ENCODE measurements at places on chromosomes 2 and 18.

- no peak for DNase-seq
Observed at GRCh38 chr2:180258579-180258978, 251.5 kb upstream of the CWC22 start.

GRCh38 chr2:28375742-28376631, 16.7 kb upstream of the FOSL2 start:
- no peak for DNase-seq

DNA sequence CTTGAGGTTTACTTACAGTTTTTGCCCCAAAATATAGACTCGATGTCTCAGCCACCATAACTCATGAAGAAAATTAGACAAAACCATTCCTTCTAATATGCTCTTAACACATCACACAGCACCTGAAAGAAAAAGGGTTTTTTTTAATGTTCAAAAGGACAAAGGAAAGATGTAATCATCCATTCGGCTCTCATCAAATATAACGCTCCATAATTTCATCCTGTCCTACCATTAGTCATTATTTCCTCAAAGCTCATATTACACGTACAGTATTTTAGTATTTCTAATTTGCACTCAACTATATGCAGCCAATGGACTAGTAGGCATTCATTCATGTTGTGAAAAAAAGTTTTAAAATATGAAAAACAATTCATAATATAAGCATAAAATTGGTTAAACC, 24.8 kb downstream of the ESCO1 start:
- DNase-seq, result no peak

- DNase-seq, result no peak
Observed at GRCh38 chr2:173087214-173087581, 11.6 kb downstream of the MAP3K20 start.

GRCh38 chr2:137336067-137336466, 570.7 kb downstream of the THSD7B start:
- no peak for DNase-seq

DNA sequence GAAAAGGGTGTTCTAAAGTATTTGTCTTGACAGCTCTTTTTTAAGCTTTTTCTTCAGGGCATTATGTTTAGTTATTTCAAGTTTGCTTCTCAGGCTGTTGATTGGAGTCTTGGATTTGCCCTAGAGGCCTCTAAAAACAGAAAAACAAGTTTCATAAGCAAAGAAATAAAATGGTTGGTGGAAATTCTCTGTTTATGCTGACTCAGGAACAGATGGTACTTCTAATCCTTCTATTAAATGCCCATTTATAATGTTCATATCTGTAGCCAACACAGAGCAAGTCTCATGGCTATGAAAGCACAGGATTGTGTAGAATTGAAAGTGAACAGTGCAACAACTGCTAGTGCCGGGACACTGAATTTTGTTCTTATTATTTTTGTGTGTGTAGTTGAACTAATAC, 60.4 kb downstream of the KCNJ3 start:
- DNase-seq, result no peak

DNA sequence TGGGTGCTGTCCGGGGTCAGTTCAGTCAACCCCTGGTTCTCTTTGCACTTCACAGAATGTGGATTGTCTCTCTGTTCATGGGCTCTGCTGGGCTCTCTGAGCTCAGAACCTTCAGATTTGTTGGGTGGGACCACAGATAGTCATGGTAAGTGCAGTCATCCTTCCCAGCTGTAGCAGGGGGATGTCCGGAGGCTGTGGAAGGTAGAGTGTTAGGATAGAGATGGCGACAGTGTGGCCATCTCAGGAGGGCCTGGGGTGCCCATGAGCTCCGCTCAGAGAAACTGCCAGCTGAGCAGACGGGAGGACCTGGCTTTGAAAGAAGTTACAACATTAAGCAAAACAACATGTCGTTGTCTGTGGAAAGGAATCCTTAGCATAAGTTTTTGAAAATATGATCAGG, 149.8 kb downstream of the FAM210A start:
- no peak for DNase-seq

DNA sequence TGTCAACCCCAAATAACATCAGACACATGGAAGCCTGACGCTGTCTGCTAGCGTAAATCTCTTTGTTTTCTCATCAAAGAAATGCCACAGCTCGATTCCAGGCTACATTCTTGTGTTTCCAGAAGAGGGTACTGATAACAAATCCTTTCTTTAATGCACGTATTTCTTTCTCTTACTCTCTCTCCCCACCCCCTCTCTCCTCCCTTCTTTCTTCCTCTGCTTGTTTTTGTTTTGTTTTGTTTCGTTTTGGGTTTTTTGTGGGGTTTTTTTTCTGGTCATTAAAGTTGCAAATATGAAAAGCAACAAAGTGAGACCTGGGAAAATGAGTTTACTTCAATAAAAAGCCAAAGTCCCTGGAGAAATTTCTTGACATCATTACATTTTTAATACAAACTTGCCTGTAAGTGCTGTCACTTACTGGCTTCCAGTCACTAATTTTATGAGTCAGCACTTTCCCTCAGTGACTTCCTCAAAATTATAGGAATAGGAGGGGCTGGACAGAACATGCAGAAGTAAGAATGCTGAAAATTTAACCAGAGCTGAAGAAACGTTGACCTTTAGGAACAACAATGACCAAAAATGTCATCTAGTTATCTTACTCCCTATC, 106.7 kb upstream of the NABP1 start:
- DNase-seq, result no peak

DNA sequence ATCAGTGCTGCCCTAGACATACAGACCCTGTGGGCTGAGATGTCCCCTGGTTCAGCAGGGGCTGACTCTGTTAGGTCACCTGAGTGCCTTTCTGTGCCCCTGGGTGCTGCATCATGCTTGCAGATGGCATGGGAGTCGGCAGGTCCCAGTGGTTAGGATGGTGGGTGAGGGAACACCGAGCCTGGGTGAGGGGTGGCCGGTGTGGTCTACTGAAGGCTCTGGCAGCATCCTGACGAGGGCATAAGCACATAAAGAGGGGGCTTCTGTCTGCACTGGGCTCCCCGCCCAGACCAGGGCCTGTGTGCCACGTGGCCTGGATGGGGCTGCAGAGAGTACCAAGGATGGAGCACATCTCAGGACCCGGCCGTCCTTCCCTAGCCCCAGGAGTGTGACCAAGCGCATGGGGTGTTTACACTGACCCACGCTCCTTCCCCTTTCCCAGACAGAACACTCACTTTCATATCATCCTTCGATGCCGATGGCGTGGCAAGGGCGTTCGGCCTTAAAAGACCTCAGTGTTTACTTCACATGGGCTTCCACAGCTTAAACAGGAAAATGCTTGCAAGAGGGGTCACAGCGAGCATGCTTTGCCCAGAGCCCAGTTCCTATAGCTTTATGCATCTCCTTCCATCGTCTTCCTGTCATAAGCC, 115.1 kb downstream of the STPG4 start:
- no peak for DNase-seq

GRCh38 chr2:226702376-226702775, 97.2 kb downstream of the IRS1 start:
- no peak for DNase-seq

DNA sequence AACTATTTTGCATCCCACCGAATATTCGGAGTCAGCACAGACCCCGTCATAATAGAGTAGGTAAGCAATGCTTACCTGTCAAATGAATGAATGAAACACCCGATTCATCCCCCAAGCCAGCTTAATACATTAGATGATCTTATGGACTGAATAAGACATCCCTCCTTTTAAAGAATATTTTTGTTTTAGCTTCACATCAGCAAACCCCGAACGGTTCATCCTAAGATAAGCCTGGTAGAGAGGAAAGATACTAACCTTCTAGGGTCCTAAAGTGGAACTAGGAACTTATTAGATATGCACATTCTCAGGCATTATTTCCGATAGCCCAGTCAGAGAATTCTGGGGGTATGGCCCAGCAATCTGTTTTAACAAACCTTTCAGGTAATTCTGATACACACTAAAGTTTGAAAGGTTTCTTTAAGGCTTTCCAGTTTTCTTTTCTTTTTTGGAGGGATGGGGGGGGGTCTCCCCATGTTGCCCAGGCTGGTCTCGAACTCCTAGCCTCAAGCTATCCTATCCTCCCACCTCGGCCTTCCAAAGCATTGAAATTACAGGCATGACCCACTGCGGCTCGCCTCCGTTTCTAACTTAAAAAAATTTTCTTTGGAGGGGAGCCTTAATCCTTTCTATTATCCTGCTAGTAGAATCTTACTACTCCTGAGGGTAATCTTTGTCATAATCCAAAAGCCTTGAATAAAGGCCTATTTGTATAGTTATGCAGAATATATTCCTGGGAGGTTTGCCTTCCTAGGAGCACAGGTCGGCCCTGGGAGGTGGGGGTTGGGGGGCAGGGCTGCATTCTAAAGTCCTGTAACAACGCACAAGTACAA, 1.0 kb upstream of the ACTR3 start:
- peak; percentile 14 for DNase-seq

- DNase-seq, result no peak
Observed at GRCh38 chr2:75547345-75548035, 13.2 kb downstream of the EVA1A start.

- no peak for DNase-seq
Observed at GRCh38 chr18:68676913-68677312, 38.0 kb downstream of the TMX3 start.

DNA sequence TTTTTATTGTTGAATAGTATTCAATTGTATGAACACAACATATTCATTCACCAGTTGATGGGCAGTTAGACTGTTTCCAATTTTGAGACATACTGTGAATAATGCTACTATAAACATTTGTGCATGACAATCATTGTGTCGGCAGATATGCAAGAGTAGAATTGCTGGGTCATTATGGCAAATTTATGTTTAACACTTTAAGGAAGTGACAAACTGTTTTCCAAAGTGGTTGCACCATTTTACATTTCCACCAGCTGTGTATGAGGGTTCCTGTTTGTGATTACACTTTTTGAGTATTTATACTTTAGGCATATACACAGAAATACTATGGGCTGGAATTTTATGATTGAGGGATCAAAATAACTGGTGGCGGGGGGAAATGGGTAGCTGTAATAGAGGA, 61.2 kb downstream of the MAP4K3 start:
- DNase-seq, result no peak

GRCh38 chr18:36328916-36329315, 31.4 kb downstream of the FHOD3 start:
- DNase-seq, result no peak

DNA sequence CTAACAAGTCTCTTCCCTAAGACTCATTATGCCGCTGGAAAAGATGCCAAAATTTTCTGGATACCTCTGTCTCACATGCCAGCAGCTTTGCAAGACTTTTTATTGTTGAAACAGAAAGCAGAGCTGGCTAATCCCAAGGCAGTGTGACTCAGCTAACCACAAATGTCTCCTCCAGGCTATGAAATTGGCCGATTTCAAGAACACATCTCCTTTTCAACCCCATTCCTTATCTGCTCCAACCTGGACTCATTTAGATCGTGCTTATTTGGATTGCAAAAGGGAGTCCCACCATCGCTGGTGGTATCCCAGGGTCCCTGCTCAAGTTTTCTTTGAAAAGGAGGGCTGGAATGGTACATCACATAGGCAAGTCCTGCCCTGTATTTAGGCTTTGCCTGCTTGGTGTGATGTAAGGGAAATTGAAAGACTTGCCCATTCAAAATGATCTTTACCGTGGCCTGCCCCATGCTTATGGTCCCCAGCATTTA, 26.3 kb downstream of the DHRS9 start:
- DNase-seq, result no peak

All from frontal cortex (tissue), 4 donors.